ENCODE measurements at places on chromosomes 13 and 19.

- DNase-seq, result no peak
Observed at GRCh38 chr13:28750187-28751045, 31.6 kb upstream of the SLC46A3 start.

DNA sequence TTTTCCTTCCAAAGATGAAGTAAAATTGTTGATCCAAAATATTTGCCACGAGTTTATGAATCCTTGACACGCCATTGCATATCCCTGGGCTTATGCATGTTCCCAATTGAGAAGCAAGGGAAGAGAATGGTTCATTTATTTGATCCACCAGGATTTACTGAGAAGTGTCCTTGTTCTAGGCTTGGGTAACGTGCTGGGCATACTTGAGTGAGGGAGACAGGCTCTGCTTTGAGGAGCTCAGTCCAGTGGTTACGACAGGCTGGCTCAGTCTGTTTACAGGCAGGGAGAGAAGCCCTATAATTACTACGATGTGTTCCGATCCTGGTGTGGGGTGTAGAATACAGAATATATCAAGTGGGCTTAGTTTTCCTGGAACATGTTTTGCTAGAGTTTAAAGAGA lies 6.3 kb upstream of the PNMA8C start:
- no peak for DNase-seq

DNA sequence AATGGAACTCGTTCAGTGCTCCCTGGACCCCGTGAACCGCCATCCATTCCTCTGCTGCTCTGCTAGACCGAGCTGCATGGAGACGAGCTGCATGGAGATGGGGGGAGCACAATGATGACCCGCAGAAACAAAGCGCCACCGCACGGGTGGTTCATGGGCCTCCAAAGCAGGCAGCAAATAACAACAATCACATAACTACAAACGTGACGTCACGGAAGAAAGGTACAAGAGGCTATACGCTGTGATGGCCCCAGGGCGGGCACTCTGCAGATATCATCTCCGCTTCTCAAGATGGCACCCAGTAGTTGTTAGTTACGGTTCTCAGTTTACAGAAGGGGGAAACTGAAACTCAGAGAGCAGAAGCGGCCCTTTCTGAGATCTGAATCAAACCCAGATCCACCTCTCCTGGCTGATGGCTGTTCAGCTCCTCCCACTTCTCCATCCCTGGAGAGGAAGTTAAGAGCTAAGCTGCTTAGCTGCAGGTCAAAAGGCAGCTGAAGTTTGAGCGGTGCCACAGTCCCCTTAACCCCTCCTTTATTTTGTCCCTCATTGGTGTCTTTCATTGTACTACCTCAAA lies 1.7 kb downstream of the ATP13A1 start:
- DNase-seq, result no peak

GRCh38 chr13:111282997-111283396 lies 37.4 kb upstream of the TEX29 start:
- no peak for DNase-seq

GRCh38 chr13:22948421-22948820 lies 232.4 kb upstream of the SGCG start:
- DNase-seq, result no peak

DNA sequence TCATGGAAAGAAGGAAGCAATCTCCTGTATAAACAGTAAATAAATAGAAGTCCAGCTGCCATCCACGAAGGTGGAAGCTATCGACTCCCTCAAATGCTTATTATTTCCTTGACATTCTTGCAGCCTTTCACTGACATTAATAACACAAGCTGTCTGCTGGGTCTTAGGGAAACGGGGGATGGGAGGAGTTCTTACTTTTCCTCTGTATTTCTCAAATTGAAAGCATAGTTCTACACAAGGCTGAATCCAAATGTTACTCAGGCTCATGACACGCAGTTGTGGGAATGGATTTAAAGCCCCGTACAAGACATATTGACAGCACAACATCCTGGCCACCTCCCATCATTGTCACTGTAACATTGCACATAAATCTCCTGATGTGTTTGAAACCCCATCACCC lies 4.0 kb downstream of the SERPINE3 start:
- DNase-seq, result peak; percentile 55

DNA sequence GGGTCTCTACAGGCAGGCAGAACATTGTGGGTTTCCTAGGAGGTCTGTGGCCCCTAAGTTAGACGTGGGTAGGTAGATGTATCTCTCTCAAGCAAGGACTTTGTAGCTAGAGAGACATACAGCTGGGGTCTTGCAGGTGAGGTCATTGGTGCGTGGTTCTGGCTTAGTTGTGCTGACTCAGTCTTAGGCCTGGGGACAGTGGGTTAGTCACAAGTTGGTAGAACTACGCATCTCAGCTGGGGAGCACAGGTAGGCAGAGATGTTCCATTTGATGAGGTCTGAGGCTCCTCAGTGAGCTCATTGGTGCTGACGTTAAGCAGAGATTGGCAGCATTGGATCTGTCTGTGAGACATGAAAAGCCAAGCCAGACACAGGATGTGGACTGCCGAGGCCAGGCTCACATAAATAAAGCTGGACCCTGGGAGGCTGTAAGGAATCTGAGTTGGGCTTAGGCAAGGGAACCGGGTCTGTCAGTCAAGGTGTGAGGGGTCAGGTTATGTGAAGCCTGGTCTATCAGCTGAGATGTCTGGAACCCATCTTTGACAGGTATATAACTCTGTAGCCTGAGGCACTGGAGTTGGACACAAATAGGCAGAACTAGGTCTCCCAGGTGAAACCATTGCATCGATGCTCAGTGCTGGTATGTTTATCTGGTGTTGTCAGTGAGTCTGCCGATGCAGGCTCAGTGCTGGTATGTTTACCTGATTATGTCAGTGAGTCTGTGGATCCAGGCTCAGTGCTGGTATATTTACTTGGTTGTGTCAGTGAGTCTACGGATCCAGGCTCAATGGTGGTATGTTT lies 17.4 kb upstream of the PDCD2L start:
- no peak for DNase-seq

DNA sequence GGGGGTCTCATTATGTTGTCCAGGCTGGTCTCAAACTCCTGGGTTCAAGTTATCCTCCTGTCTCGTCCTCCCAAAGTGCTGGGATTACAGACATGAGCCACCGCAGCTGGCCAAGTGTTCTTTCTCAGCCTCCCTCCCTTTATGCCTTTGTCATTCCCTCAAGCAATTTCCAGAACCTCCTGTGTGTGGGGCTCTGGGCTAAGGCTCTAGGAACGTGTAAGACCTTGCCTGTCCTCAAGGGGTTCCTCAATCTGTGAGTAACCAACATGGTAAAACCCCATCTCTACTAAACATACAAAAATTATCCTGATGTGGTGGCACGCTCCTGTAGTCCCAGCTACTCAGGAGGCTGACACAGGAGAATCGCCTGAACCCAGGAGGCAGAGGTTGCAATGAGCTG lies 15.5 kb upstream of the SPACA4 start:
- DNase-seq, result no peak

GRCh38 chr13:30915691-30916541 lies 9.8 kb downstream of the MEDAG start:
- no peak for DNase-seq

DNA sequence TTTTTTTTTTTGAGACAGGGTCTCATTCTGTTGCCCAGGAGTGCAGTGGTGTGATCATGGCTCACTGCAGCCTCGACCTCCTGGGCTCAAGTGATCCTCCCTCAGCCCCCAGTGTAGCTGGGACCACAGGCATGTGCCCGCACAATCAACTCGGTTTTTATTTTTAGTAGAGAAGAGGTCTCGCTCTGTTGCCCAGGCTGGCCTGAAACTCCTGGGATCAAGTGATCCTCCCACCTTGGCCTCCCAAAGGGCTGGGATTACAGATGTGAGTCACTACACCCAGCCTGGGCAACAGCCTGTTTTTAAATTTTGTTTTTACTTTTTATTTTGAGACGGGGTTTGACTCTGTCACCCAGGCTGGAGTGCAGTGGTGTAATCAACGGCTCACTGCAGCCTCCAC lies 2.3 kb upstream of the KDM4B start:
- DNase-seq, result no peak

GRCh38 chr19:49413348-49413747 lies 9.9 kb downstream of the PTH2 start:
- DNase-seq, result peak; percentile 49

GRCh38 chr13:52158629-52159158 lies 703 bp downstream of the NEK3 start:
- peak; percentile 52 for DNase-seq

DNA sequence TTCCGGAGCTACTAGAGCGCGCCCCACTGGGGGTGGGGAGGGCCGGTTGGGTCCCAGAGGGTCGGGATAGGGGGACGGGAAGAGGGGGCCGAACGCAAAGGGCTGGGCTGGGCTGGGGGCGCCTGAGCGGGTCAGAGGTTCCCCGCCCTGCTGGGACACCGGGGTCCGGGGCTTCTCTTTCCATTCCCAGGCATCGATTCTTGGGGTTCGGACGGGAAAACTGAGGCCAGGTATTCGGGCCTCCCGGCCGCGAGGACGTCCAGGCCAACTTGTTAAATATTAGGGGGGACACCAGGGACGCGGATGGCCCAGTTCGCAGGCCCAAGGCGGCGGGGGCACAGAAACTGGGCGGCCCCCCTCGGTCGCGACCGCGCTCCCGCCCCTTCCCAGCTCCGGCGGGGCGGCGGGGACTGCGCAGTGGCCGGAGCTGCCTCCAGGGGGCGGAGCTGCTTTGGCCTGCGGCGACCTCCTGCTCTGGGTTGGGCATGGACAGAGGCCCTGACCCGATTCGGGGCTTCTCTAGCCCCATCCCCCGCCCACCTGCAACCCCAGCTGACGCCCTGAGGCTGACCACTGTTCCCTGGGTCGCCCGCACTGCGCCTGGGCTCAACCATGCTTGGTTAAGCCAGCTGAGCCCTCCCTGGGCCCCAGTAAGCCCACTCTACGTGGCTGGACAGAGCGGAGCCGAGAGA lies 1.2 kb upstream of the KLF16 start:
- DNase-seq, result peak; percentile 53

DNA sequence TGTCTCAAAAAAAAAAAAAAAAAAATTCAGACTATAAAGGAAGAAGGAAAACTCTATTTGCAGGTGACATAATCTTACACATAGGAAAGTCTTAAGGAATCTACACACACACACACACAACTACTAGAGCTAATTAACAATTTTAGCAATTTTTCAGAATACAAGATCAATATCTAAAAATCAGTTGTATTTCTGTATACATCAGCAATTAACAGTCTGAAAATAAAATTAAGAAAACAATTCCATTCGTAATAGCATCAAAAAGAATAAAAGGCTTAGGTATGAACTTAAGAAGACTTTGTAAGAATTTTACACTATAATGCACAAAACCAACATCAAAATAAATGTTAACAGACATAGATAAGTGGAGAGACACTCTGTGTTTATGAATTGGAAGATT lies 15.6 kb upstream of the CALM3 start:
- no peak for DNase-seq

DNA sequence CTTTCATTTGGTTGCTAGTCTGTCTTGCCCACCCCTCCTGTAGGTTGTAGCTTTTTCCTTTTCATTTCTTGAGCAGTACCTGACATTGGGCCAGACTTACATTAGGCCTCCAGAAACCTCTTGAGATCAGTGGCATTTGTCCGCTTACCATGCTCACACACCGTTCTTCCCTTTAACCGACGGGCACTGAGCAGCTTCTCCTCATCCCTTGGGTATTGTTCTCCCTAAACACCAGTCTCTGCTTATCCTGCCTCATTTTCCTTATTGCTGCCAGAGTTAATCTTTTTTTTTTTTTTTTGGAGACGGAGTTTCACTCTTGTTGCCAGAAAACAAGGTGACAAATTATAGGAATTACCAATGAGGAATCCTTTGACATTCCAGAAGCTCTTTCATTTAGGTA lies 27.2 kb upstream of the KCTD4 start:
- no peak for DNase-seq

DNA sequence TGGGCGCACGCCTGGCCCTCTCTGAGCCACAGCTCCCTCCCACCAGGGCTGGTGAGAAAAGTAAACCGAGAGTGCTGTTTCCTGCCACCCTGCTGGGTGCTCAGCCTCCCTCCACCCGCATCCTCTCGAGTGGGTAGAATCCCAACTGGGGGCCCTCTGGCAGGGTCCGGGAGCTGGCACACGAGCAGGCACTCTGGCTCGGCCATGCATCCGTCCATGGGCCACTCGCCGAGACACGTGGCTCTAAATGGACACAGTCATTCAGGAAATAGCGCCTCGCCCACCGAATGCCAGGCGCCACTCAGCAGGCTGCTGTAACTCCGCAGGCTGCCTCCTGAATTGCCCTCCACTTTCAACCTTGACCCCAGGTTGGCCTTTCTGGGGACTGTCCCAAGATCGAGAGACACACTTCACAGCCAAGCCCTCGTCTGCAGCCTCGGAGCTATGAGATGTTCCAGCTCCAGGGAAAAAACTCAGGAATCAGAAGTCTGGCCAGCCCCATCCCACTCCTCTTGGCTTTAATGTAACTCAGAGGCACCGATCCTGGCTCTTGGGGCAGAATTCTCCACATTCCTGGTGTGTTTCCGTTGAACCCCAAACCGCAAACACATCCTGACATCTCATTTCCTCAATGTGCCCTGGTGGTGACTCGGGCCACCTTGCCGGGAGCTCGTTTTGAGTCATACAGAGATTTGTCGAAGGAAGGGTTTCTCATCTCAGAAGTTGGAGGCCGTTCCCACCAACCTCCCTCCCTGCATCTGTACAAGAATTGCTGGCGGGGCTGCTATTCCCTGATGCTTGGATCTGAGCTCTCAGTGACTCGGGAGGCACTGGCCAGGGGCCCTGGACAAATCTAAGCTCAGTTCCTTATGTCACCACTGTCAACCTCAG lies 14.1 kb downstream of the KLF2 start:
- DNase-seq, result peak; percentile 97

GRCh38 chr19:29676586-29676985 lies 11.3 kb downstream of the PLEKHF1 start:
- no peak for DNase-seq

DNA sequence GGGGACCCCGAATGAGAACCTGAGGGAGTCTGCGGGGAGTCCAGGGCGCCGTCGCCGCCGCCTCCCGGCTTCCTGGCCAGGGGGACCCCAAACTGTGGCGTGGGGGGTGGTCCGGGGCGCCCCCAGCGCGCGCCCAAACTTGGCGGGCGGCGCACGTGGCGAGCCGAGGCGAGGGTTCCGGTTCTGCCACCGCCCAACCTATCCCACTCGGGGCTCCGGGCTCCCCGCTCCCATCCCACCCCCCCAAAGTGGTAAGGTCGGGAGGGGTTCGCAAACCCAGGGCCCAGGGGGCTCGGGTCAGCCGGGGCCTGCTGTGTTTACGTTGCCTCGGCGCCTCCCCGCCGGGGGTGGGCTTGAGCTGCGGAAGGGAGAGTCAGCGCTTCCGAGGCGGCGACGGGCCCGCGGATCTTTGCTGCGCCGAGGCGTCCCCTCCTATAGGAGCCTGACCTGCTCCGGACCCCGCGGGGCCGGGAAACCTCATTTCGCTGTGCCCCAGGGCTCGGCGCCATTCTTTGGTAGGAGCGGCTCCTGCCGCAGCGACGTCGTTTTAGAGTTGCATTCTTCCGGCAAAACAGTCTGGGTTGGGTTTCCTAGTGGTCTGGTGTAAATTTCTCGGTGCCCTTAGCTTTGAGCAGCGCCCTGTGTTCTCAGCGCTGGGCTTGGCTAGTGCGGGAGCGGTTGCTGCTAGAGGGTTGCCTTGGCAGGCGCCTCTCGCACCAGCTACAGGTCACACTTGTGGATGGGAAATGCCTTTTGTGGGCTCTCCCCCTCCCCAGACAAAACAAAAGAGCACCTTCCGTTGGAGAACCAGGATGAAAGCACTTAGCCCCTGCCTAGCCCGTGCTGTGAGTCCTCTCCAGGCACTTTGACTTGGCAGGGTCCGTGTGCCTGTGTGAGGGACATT lies 1.2 kb downstream of the DAZAP1 start:
- DNase-seq, result peak; percentile 26

GRCh38 chr13:78816154-78816553 lies 157.2 kb upstream of the OBI1 start:
- no peak for DNase-seq

GRCh38 chr19:4060621-4061177 lies 6.0 kb downstream of the ZBTB7A start:
- DNase-seq, result no peak

- DNase-seq, result no peak
Observed at GRCh38 chr13:34422956-34423355, 519.1 kb upstream of the NBEA start.

Data from fibroblast of skin of abdomen (primary cell).